NCI-H2081 (cell line): ENCODE measurements at places on chromosomes 1 and 21.

DNA sequence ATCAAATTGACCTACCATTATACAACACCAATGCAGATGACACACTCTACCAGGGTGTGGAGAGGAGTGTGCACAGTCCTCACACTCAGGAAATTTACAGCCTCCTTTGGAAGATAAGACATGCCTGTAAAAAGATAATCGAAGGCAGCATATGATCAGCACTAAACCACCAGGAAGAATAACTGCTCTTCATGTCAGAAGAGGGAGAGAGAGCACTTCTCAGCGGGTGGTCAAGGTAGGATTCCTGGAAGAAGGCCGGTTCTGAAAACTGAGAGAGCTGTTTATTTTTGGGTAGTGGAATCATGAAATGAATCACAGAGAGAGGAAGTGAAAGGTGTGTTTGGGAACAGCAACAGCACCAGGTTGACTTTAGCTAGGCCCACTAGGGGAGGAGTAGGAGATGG is 14.0 kb upstream of the ZNF697 start:
- no peak for DNase-seq

GRCh38 chr1:160401487-160401805 is 1.1 kb downstream of the VANGL2 start:
- no peak for DNase-seq

DNA sequence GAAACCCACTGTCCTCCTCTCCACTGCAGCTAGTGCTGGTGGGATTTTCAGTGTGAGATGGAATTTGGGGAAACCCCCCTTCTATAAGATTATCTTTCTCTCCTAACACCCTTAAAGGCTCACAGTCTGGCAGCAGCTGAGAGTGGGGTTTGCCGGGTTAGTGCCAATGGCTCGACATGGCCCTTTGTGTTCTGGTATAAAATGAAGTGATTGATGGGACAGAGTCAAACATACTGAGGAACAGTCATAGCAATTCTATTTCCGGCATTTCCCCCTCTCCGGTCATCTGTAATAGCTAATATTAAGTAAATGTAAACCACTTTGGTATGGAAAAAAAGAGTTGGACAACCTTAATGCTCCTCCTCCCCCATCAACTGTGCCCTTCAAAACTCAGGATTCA is 37.6 kb downstream of the TFF3 start:
- no peak for DNase-seq

- DNase-seq, result no peak
Observed at GRCh38 chr1:180208264-180208663, 21.8 kb upstream of the LHX4 start.

- no peak for DNase-seq
Observed at GRCh38 chr1:56939209-56939608, 26.6 kb downstream of the C8B start.

DNA sequence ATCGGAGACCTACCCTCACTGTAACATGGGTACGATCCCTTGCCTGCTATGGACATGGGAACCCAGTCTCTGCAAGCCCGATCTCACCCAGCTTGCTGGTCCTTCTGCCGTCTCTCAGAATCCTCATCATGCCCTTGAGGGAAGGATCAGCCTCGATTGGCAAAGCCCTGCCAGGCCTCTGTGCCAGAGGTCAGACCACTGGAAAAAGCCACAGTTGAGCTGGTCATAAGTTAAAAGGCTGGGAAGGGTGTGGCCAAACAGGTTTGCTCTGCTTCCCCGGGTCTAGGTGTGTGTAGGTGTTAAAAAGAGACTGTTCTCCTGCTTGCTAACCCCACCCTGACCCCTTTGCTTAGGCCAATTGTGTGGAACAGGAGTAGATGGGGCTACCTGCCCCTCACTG is 19.5 kb upstream of the PADI3 start:
- no peak for DNase-seq

- no peak for DNase-seq
Observed at GRCh38 chr21:35414056-35414455, 365.0 kb upstream of the RUNX1 start.

GRCh38 chr1:32928715-32929114 is 27.5 kb upstream of the TMEM54 start:
- DNase-seq, result no peak

- no peak for DNase-seq
Observed at GRCh38 chr1:21904704-21905520, 32.2 kb downstream of the HSPG2 start.

DNA sequence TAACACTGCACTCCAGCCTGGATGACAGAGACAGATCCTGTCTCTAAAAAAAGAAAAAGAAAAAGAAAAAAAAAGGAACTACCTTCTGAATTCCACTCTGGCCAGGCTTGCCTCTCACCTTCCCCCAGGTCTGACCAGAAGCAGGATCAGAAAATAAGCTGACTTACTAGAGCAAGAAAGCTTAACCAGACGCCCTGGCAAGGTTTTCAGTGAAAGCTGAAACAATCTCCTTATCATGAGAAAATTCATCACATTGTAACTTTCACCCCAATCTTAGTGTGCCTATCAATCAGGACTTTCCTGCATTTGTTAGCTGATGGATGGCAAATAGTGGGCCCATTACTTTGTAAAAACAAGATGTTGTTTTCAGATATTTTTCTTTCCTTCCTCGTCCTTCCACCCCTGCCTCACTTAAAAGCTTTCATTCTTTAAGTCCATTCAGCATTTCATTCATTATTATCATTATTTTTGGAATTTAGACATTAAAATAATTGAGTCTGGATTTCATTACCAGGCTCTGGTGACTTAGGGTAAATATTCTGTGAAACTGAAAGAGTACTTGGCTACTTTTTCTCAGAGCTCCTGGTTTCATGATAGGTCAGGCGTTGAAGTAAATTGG is 96.5 kb upstream of the CD34 start:
- DNase-seq, result no peak

GRCh38 chr1:22860414-22860800 is 112.3 kb downstream of the LACTBL1 start:
- DNase-seq, result no peak

- DNase-seq, result no peak
Observed at GRCh38 chr1:230832476-230832875, 35.8 kb downstream of the C1orf198 start.
